ENCODE measurements at places on chromosomes 16 and 17.

GRCh38 chr16:65375651-65376050 is 253.8 kb upstream of the CDH11 start:
- peak; percentile 8 for DNase-seq

- DNase-seq: no peak
Observed at GRCh38 chr16:29107299-29107698, 122.4 kb downstream of the LAT start.

DNA sequence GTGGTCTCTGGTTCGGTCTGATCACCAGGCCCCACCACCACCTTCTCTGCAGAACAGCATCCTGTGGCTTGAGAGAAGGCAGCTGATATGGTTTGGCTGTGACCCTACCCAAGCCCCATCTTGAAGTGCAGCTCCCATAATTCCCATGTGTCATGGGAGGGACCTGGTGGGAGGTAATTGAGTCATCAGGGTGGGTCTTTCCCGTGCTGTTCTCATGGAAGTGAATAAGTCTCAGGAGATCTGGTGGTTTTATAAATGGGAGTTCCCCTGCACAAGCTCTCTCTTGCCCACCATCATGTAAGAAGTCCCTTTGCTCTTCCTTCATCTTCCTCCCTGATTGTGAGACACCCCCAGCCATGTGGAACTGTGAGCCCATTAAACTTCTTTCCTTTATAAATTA is 352.3 kb upstream of the CDH5 start:
- DNase-seq: no peak

DNA sequence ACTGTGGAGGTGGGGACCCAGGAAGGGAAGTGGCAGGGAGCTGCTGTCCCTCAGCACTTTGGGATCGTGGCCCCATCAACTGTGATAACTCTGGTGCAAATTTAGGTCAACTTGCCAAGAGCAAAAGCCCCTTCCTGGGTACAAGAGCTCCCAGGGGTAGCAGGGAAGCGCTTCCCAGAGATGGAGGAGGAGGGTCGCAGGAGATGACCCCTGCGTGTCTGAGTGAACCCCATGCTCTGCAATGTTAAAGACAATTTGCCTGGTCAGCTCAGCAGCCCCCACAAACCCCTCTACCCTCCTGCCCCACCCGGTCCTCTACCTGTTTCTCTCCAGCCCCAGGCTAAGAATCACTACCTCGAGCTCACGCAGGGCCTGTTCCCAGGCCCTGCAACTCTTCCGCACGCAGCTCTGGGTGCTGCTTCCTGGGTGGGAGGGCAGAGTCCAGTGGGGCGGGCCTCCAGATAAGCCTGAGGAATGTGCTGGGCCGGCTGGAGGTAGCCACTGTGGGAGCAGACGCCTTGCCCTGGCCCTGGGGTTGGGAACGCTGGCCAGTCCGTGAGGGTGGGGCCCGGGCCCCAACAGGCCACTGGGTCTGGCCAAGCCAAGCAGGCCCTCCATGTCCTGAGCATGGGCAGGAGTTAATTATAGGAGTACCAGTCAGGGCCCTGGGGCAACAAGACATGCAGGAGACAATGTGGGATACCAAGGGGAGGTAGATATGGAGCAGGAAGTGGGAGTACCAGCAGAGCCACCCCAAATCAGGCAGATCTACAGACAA is 6.1 kb downstream of the DOK4 start:
- no peak for DNase-seq

GRCh38 chr17:1179112-1179817 is 516 bp downstream of the ABR start:
- peak; percentile 26 for DNase-seq

GRCh38 chr16:17770104-17770503 is 299.3 kb upstream of the XYLT1 start:
- no peak for DNase-seq

DNA sequence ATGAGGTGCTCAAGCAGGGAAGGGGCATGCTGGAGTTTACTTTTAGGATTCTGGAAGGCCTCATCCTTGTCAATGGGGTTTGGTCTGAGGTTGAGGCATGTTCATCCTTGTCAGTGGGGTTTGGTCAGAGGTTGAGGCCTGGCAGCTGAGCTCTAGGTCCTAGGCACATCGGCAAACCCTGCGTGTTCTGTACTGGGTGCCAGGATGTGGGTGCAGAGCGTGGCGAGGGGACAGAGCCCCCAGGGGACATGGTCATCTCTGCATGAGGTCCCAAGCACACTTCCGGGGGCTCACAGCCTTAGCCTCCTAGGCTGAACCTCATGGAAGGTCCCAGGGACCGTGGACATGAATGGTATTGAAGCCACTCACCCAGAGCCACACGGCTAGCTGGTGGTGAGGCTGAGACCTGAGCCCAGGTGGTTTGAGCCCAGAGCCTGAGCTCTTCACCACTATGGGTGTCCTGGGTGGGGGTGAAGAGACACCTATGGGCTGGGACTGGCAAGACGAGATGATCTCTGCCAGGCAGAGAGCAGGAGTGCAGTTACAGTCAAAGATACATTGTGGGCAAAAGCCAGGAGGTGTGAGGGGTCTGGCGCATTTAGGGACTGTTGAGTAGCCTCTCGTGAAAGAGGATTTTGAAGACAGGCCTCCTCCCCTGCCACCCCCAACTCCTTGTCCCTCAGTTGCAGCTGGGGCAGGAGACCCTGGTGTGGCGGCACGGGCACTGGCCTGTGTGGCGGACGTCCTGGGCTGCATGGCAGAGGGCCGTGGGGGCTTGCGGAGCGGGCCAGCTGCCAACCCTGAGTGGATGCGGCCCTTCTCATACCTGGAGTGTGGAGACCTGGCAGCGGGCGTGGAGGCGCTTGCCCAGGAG is 19.3 kb downstream of the FCSK start:
- DNase-seq: no peak

DNA sequence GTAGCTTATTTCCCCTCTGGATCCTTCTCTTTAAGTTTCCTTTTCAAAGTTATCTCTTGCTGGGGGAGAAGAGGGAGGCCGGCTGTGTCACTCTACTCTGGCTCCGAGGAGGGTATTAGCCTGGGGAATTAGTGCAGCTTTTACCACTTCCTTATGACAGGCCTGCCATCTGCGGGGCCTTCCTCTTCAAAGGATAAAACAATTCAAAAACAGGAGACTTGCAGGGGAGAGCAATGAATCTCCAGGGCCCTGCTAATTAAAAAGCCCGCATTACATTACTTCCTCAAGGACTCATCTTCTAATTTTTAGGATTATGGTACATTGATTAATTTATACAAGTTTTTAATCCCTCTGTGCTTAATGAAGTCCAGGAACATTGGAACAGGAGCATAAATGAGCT is 190.9 kb upstream of the CDH5 start:
- no peak for DNase-seq

- DNase-seq: no peak
Observed at GRCh38 chr17:79607940-79608623, 2.8 kb downstream of the RBFOX3 start.

- DNase-seq: peak; percentile 41
Observed at GRCh38 chr16:68707340-68708152, 29.5 kb upstream of the CDH1 start.

DNA sequence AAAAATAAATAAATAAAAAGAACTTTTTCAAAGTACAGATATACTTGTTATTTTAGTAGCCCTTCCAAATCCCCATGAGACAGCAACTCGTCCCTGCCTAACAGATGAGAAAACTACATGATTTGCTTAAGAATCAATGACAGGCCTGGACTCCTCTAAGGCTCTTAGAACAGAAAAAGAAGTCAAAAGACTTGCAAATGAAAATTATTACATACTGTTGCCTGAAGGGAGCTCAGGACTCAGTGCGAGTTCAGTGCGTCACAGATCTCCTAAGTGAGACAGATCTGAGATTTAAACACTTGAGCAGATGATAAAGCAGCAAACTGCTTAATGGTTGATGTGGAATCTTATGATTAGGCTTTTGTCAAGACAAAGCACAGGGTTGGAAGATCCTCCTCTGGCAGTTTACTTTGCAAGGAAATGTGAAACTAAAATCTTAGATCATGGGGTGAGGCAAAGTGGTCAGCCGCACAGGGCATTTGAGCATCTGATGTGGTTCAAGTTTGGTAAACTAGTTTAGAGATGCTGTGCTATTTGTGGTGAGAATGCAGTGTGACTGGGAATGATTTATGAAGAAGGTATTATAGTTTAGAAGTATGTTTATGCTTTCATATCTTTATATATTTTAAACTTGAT is 138.1 kb downstream of the TRIM37 start:
- DNase-seq: no peak

DNA sequence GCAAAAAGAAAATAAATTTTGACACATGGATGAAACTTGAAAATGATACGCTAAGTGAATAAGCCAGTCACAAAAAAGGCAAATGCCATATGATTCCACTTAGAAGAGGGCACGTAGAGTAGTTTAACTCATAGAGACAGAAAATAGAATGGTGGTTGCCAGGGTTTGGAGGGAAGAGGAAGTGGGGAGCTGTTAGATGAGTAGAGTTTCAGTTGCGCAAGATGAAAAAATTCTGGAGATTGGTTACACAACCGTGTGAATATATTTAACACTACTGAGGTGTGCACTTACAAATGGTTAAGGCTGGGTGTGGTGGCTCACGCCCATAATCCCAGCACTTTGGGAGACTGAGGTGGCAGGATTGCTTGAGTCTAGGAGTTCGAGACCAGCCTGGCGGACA is 93.4 kb upstream of the TMEM132E start:
- no peak for DNase-seq

- DNase-seq: peak; percentile 88
Observed at GRCh38 chr16:68790130-68790761, 53.1 kb upstream of the TANGO6 start.

DNA sequence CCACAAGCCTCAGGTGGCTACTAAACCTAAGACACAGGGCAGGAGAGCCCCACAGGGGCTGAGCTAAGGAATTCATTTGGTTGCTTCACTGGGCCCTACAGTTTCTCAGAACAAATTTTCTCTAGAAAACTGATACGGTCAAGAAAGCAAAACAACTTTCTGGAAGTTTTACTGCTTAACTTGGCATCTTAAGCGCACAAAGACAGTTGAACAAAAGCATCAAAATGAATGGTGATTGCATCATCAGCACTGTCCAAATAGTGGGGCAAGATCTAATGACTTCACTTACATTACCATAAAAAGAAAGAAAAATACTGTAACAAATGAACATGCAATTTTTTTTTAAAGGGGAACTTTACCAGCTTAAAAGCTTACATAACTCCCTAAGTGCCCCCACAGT is 47.6 kb downstream of the XPO6 start:
- peak; percentile 86 for DNase-seq

- no peak for DNase-seq
Observed at GRCh38 chr17:6233856-6234255, 163.7 kb downstream of the WSCD1 start.

- DNase-seq: no peak
Observed at GRCh38 chr16:75620326-75621169, 2.5 kb downstream of the ADAT1 start.

- DNase-seq: peak; percentile 51
Observed at GRCh38 chr16:56789360-56789759, 59.4 kb downstream of the NUP93 start.

GRCh38 chr17:4162775-4163466 is 19.9 kb downstream of the CYB5D2 start:
- DNase-seq: no peak

- DNase-seq: no peak
Observed at GRCh38 chr17:40522961-40523310, 21.5 kb upstream of the TNS4 start.

DNA sequence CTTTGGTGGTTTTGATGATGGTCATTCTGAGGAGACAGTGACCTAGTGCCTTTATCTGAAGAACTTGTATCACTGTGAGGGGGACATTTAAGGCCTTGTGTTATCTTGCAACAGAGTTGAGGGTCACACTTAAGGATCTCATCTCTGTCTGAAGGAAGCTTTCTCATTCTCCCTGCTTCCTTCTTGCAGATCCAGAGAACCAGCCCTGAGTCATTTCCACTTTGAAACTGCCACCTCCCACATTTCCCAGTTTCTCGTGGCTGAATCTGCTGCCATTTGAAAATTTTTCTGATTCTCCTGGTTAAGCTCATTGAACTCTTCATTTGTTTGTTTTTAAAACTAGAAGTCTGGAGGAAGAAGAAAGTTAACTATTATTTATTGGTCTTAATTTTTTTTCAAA is 190.2 kb upstream of the CDH11 start:
- DNase-seq: peak; percentile 49

GRCh38 chr16:22670551-22671041 is 143.4 kb upstream of the HS3ST2 start:
- DNase-seq: no peak

DNA sequence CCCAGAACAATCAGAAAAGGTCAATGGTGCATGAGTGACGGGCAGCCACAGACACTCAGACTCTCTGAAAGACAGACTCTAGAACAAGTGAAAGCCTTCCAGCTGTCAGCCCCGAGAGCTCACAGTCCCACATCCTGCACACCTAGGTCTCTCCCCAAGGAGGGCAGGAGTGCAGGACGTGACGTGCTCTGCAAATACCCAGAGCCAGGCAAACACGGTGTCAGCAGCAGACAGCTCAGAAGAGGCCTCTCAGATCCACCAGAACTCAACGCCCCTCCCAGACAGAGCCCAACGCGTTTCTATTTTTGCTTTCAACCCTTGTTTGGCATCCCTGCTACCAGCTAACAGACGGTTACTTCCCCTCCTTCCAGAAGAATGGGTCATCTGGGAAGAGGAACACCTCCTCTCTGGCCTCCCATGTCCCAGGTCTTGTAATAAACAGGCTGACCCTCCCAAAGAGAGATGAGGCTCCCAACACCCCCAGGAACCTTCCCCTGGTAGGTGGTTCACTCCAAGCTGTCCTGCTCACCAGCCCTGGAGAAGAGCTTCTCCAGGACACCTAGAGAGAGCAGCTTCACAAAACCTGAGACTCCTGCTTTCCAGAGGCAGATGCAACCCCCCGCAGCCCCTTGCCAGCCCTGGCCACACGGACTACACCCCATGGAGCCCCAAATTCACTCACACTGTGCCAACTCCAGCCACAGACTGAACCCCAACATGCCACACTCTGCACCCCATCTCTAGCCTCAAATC is 7.6 kb downstream of the PITPNM3 start:
- no peak for DNase-seq

GRCh38 chr17:9071016-9071415 is 49.7 kb downstream of the NTN1 start:
- DNase-seq: no peak

DNA sequence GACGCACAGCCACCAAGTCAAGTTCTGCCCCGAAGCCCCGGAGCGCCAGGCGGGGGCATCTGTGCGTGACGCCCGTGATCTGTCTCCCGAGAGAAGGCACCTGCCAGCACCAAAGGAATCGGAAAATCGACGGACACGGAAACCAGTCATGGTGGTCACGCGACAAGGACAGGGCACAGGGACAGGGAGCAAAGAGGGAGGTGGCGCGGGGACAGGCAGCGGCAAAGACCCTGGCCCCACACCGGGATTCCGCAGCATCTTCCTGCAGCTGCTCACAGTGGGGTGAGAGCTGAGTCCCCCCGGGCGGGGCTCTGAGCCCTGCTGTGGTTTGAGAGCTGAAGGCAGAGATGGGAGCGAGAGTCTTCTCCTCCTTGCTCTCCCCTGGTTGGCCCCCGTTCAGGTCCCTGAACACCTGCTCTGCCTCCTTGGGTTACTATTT is 56.4 kb downstream of the ABR start:
- no peak for DNase-seq

DNA sequence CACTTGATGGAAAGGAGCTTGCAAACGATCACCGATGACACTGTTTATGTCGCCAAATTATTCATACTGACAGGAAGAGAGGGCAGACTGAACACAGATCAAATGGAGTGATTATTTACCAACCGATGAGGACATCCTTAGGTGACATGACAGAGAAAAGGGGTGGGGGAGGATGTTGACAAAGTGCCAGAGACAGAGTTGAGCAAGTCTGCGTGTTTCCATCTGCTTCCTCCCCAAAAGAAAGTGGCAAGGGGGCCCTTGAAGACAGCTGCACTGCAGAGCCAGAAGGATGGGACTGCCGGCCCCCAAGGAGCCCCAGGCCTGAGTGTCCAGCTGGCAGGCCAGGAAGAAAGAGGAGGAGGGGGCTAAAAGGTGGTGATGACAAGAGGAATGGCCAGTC is 191.0 kb upstream of the RPL38 start:
- no peak for DNase-seq
